Right renal cortex interstitium (tissue), 3 donors: ENCODE measurements at places on chromosomes 1 and 21.

GRCh38 chr1:13703128-13703513 is 3.1 kb downstream of the PRDM2 start:
- DNase-seq, result no peak

GRCh38 chr1:68355614-68356013 is 94.1 kb downstream of the RPE65 start:
- DNase-seq, result no peak

DNA sequence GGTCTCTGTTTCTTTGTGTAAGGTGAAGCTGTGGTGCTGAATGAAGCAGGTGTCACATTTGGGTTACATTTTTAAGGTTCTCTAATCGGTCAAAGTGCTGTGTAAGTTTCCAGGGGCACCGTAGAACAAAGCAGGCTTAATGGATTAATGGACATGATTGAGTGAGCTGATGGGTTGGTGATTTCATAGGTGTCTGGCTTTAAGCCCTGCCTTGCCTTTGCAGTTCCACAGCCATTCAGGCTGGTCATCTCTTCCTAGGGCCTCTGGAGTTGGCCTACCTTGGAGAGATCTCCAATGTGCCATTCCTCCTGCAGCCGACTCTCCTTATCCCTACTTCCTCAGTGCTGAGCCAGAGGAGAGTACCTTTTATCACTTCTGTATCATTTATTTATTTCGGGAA is 15.2 kb downstream of the GALNT2 start:
- no peak for DNase-seq

GRCh38 chr1:94115900-94116436 is 5.0 kb downstream of the ABCA4 start:
- no peak for DNase-seq

GRCh38 chr1:82317671-82318070 is 516.9 kb downstream of the ADGRL2 start:
- DNase-seq, result no peak

DNA sequence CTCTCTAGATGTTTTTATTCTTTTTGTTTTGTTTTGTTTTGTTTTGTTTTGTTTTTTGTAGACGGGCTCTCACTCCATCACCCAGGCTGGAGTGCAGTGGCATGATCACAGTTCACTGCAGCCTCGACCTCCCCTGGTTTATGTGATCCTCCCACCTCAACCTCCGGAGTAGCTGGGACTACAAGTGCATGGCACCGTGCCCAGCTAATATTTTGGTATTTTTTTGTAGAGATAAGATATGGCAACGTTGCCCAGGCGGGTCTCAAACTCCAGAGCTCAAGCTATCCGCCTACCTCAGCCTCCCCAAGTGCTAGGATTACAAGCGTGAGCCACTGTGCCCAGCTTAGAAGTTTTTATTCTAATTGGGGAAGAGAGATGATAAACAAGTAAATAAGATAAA is 13.3 kb upstream of the TP53BP2 start:
- no peak for DNase-seq

DNA sequence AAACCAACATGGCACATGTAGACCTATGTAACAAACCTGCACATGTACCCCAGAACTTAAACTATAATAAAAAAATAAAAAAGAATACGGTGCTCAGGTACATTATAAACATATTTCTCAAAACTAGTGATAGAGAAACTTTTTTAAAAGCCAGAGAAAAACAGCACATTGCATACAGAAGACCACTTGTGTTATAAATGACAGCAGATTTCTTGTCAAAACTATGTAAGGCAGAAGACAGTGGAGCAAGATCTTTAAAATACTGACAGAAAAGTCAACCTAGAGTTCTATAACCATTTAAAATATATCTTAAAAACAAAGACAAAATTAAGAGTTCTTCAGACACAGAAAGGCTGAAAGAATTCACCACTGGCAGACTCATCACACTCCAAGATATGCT is 144.7 kb downstream of the NEGR1 start:
- DNase-seq, result no peak

- no peak for DNase-seq
Observed at GRCh38 chr1:47703981-47704596, 266.2 kb downstream of the FOXD2 start.

GRCh38 chr1:203871114-203871880 is 9.9 kb downstream of the SNRPE start:
- no peak for DNase-seq

DNA sequence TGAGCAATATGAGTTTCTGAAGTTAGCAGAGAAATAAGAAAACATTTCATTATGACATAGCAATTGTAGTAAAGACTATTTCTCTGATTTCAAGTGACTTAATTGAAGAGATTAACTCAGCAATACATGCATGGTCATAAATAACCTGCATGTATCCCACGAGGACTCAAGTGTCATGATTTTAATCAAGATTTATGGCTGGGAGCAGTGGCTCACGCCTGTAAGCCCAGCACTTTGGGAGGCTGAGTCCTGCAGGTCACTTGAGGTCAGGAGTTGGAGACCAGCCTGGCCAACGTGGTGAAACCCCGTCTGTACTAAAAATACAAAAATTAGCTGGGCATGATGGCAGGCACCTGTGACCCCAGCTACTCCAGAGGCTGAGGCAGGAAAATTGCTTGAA is 311.9 kb upstream of the PLD5 start:
- no peak for DNase-seq

DNA sequence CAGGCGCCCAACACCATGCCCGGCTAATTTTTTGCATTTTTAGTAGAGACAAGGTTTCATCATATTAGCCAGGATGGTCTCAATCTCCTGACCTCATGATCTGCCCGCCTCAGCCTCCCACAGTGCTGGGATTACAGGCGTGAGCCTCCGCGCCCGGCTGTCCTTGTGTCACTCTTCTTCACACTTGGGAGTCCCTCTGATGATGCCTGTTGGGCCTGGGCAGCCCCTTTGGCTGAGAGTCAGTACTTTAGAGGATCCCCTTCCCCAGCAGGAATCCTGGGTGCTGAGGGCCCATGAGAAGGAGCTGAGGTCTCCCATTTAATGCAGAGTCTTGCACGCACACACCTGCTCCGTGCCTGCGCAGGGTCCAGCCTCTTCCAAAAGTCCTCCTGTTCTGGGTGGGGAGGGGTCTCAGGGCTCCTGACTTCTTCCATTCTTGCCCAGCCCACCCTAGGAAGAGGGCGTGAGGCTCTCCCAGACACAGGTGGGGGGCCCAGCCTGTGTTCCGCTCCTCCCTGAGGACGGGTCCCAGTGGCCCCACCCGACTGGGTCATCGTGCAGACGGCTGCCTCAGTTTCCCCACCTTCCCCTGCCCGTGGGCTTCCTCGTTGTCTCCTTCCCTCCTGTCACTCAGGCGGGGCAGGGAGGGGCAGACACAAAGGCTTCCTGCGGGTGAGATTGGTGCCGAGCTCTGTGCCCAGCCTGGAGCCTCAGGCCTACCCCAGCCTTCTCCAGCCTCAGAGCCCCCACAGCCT is 3.9 kb downstream of the TTLL10 start:
- no peak for DNase-seq

- DNase-seq, result no peak
Observed at GRCh38 chr21:41928621-41929220, 25.1 kb downstream of the C2CD2 start.

DNA sequence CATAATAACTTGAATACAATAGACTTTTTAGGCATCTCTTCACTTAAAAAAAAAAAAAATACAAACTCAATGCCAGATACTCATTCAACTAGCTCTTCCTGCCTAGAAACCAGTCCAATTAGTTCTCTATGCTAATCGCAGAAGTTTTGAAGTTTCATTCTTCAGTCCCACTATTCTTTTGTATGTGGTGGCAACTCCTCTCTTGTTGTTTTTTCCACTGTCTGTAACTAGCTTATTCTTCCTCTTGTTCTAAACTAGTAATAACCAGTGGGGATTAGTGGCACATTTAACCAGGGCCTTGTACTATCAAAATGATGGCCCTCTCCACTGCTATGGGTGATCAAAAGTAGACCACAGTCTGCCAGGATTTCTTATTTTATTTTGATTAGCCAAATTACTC is 52.5 kb downstream of the SELENOF start:
- DNase-seq, result no peak

GRCh38 chr1:20334103-20334502 is 43.4 kb downstream of the VWA5B1 start:
- DNase-seq, result no peak

GRCh38 chr1:165896277-165896676 is 68.9 kb downstream of the UCK2 start:
- DNase-seq, result no peak

GRCh38 chr1:9410737-9411297 is 118.1 kb downstream of the SPSB1 start:
- DNase-seq, result no peak

GRCh38 chr1:176789571-176790090 is 326.7 kb downstream of the PAPPA2 start:
- no peak for DNase-seq

DNA sequence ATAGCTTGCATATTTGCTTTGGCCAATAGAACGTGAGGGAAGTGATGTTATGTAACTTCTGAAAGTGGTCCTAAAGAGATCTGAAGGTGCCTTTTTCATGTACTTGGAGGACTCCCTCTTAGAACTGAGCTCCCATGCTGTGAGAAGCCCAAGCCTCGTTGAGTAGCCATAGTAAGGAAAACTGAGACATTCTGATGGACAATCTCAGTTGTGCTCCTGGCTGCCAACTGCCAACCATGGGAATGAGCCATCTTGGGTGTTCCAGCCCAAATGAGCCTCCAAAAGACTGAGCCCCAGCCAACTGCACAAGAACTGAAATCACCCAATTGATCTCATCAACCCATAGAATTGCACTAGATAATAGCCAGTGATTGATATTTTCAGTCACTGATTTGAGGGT is 106.7 kb downstream of the MRPL39 start:
- no peak for DNase-seq

DNA sequence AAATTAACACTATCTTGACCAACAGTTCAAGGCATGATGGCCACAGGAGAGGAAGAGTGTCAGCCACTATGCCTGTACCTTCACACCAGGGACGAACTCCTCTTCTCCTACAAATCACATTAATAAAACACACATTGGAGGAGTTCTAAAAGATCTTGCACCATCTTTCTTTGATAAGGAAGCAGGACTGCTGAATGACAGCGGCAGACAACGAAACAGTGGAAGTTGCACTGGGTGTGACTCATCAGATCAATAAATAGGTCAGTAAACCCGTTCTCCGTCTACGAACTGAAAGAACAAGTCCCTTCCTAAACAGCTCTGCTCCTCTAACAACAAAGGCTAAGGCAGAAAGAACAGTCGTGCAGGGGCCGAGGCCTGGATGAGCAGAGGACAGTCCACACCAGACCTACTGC is 23.1 kb downstream of the UBE2G2 start:
- DNase-seq, result no peak

DNA sequence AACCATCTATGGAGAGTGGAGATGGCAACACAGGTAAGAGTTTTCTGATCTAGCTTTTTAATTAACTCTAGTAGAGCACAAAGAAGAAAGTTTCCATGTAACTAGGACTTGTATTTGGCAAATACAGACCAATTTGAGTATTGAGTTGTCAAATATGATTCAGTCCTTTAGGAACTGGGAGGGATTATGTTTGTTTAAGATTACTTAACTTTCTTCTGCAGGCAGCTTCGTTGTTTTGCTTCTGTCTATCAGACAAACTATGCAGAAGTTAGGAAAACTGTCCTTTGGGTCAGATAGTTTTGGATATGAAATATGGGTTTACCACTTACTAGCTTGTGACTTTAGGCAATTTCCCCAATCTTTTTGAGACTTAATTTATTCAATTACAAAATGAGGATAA is 111.8 kb downstream of the POU2F1 start:
- DNase-seq, result no peak

GRCh38 chr1:98493469-98493868 is 168.1 kb upstream of the SNX7 start:
- no peak for DNase-seq

- no peak for DNase-seq
Observed at GRCh38 chr1:36446271-36446670, 4.0 kb downstream of the OSCP1 start.

DNA sequence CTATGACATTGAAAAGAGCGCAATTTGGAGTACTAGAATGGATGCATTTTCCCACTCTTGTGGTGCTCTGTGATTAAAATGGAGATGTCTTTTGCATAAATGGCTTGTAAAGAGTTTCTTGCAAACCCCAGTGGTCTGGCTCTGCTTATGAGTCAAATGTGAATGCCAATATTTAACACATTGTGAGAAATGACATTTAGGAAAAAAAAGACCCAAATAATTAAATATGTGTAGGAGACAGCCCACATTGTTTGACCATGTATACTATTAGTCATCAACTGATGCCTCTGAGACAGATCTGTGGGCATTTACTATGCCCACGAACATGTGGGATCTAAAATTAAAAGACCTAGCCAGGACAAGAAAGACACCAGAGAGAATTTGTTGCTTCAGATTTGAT is 22.2 kb upstream of the RUNX1 start:
- DNase-seq, result no peak

DNA sequence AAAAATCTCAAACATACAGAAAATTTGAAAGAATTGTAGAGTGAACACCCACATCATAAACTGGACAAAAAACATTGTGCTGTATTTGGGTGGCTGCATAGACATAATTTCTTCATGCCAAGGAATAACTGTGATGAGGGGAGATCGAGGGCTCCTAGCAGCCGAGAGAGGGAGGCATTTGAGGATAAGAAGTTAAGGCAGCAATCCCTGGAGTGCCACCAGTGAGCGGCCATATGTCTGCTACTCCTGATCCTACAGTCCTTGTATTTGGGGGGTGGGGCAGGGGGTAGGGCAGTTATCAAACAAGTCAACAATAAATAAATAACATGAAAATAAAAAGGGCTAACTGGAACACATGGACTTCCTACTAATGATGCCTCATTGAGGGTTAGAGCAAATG is 54.5 kb downstream of the ATP5PO start:
- no peak for DNase-seq

DNA sequence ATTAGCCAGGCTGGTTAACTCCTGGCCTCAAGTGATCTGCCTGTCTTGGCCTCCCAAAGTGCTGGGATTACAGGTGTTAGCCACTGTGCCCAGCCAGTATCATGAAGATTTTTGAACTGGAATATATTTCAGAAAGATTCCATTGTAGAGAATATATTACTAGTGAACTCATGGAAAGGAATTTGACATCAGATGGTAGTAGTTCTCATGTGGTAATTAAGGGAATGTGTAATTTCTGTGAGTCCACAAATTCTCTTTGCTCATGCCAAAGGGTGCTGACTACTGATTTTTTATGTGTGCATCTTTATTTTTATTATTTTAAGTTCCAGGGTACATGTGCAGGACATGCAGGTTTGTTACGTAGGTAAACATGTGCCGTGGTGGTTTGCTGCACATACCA is 10.4 kb downstream of the DTL start:
- DNase-seq, result no peak

DNA sequence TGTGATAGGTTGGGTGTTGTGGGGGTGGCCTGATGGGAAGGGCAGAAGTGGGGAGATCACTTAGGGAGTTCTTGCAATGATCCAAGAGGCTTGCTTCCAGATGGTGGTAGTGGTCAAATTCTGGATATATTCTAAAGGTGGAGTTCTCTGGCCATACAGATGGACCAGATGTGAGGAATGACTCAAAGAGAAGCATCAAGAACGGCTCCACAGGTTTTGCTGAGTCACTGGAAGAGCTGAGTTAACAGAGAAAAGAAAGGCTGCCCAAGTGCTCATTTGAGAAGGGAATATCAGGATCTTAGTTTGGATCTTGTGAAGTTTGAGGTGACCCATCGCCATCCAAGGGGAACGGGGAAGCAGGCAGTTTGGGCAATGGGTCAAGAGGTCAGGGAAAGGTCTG is 192.9 kb upstream of the GALNT2 start:
- DNase-seq, result no peak
